ENCODE measurements at places on chromosomes 3 and 15.

DNA sequence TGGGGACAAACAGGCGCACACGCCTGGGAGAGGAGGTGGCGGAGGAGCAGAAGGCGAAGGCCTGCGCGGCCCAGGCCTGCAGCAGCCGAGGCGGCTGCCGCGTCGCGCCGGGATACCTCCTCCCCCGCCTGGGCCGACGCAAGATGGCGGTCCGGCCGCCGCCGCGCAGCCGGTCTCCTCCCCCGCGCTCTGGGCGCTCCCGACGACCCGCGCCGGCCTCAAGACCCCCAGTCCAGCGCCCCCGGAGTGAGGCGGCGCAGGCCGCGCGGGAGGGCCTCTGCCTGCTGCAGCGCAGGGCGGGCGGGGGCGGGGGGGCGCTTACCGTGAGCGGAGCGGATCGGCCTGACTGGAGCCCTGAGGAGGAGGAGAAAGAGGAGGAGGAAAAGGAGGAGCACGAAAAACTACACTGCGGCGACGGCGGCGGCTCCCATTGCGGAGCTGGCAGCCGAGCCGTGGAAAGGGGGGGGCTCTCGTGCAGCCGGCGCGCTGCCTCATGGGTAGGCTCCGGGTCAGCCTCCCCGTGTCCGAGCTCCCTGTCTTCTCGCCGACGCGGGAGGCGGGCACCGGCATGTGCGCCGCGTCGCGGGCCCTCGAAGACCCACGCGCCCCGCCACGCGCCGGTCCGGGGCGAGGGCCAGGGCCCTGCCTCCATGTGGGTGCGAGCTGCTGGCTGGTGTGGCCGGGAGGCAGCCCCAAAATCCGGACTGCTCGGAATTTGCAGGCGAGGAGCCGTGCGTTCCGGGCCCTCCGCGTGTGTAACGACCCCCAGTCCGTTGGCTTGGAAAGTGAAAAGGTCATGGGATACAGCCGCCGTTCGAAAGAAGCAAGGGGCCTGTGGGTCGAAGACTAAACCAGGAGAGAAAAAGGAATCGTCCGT is at the start of gene ZNF280D:
ZNF280D (minus strand) TSS at position 374 of the 877 bp plus-strand sequence. CDS start 26,400 bp downstream, outside the sequence.
- DNase-seq = peak; percentile 81

DNA sequence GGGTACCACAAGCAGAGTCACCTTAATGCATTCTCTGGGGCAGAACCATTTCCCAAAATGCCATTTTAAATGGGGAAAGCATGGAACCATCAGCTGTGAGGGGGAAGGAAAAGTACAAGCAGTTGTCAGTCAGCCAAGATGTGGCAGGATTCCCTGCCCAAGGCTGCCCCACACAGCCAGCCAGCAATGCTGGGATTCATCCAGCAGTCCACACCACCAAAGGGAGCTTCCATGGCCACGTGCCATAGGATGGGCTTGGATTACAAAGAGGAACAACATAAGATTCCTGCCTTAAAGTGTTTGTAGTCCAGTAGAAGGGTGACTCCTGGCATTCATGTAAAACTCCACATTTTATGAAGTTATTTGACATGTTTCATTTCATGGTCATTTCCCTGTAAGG is 233.3 kb downstream of the SHOX2 start:
- no peak for DNase-seq

DNA sequence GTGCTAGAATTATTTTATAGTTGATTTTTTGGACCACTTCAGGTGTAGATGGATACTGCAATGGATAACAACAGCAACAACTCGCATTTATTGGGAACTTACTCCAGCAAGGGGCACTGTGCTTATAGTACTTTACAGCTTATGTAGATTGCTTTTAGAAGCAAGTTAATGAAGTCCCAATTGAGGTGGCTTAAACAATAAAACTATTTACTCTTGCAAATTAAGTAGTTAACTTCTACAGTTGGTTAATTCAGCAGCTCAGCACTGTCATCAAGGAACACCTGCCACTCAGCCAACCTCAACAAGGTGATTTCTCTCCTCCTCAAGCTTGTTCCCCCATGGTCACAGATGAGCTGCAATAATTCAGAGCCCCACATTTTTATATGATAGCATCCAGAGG is 124.1 kb downstream of the RASA2 start:
- DNase-seq = no peak

GRCh38 chr3:64853456-64853855 is 165.7 kb upstream of the ADAMTS9 start:
- no peak for DNase-seq

DNA sequence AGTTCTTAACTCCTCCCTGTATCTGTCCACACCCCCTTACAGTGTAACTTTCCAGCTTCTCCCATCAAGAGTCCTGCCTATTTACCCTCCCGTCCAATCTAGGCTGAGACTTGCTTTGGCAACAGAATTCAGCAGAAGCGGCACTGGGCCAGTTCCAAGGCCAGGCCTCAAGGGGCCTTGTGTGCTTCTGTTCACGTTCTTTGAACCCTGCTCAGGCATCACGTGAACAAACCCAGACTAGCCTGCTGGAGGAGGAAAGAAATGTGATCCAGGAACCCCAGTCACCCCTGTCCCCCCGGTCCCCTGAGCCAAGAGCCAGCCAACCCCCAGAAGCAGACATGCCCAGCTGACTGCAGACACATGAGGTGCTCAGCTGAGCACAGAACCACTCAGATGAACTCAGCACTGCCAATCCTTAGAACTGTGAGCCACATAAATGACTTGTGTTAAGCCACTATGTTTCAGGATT is 76.1 kb upstream of the DCLK3 start:
- no peak for DNase-seq

DNA sequence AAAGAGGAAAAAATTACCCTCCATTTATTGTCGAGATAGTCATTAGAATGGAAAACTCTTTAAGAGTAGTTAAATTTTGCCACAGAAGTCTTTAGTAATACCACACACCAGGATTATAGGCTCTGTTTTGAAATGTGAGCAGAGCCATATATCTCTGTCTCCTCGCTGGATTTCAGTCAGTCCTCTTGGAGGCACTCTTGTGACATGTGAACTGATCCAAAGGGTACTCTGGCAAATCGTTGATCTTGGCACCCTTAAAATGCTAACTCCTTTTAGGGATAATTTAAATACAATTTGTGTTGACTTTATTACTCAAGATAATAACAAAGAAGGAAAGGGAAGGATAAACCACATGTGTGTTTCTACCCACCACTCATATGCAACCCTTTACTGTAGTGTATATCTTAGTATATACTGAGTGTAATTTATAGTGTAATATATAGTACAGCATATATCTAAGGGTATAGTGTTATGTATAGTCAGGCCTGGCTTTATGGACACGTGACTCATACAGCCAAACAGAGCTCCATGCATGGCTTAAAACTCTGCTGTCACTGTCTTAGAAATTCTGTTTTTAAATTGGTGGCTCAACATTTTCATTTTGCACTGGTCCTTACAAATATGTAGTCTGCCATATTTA is 12.3 kb upstream of the KPNA4 start:
- no peak for DNase-seq

- no peak for DNase-seq
These were observed 413.5 kb downstream of the MECOM start for GRCh38 chr3:169250000-169250399.

GRCh38 chr3:193016437-193016901 is 98.8 kb upstream of the MB21D2 start:
- no peak for DNase-seq

DNA sequence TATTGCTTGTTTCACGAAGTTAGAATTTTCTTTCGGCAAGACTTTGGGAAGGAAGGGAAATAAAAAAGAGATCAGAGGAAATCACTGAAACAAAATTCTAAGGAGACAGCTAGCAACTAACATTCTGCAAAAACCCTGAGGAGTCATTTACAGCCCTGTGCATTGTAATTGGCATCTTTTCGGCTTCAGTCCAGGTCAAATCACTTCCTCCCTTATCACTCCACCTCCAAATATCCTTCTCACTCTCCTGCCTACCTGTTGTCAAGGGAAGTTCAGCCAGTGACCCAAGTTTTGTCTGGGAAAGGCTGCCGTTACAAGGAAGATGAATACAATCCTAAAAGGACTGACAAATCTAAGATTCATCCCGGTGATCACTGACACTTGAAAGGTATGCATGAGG is 39.6 kb downstream of the MDFIC2 start:
- no peak for DNase-seq

GRCh38 chr15:97866959-97867358 is 93.5 kb upstream of the ARRDC4 start:
- no peak for DNase-seq

DNA sequence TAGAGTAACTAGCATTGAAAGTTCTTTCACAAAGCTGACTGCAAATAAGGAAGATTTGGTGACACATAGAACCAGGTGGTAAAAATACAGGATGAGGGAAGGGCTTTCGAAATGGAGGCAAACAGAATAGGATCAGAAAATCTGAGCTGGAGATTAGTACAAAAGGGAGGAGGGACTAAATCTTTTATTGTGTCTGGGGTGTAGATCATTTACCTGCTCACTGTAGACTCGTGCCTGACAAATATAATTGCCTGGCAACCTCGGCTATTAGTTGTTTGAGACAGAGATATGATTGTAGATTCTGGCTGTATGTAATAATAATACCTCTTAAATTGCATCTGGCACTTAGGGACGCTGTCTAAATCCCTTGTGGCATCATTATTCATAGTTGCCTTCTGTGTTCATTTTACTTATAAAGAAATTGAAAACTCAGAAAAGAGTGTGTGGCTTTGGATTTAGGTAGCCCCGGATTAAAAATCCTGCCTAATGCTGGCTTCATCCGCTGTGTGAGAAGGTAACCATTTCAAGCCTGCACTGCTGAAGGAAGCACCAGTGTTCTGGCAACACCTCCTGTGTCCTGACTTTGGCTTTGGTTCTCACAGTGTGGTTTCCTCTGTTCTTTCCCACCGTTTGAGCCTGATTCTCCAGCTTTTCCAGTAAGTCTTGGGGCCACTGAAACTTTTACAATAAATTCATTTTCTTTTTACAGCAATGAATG is 25.0 kb upstream of the GPR160 start:
- DNase-seq = no peak

DNA sequence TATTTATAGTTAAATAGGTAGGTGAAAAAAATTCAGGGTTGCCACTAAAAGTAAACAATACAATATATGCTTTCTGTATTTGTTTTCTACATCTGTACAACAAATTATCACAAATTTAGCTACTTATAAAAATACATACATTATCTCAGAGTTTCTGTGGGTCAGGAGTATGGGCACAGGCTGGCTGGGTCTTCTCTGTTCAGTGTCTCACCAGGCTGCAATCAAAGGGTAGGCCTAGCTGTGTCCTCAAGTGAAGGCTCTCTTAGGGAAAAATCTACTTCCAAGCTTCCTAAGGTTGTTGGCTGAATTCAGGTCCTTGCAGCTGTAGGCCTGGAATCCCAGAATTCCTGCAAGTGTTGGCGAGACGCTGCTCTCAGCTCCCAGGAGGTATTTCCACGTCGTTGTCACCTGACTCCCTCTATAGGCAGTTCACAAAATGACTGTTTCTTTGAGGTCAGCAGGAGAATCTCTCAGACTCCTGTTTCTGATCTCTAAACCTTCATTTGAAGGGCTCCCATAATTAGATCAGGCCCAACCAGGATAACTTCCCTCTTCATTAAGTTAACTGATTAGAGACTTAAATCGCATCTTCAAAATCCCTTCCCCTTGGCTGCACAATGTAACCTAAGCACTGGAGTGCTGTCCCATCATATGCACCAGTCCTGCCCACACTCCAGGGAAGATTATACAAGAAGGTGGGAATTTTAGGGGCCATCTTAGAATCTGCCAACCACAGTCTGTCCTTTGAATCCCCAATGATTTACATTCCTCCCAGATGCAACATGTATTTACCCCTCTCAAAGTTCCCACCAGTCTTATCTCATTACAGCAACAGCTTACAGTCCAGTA is 296.6 kb downstream of the SUCLG2 start:
- no peak for DNase-seq

- peak; percentile 46 for DNase-seq
These were observed 1.9 kb downstream of the TNIK start for GRCh38 chr3:171458071-171458863.

DNA sequence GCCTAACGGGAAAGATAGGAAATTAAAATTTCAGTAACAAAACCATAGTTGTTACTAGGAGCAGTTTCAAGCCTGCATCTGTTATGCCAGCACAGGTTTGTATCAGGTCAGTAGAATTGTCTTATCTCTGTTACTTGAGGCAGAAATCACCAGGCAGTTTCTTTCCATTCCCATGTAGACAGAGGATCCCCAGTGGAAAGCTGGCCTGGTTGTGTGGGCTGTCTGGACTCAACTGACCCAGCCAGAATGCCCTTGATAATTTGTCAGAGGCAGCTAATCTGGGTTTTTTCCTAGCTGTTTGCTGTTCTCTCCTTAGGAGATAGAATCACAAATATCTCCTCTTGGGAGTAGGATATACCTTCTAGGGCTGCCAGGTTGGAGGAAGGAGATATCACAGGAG is 1044.7 kb downstream of the IGSF11 start:
- no peak for DNase-seq

DNA sequence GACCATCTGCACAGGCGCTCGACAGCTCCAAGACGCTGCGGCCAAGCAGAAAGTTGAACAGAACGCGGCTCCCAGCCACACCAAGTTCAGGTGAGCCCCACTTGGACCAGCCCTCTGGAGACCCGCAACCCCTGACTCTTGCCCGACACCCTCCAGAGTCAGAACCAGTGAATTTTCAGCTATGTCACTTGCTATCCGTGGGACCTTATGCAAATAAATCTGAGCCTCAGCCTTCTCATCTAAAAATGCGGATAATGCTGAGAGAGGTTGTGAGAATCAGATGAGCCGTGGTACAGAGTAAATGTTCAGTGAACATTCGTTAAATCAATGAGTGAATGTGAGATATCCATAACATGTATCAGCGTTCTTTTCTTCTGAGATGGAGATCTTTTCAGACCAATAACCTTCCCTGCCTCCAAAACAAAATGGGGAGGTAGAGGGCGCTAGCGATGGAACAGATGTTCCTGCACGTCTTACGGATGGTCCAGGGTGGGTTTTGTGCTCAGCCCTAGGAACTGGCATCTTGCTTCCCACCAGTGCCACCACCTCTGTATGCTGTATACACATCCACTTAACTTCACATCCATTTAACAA is 524 bp downstream of the MRPS11 start:
- peak; percentile 28 for DNase-seq

- no peak for DNase-seq
These were observed 356.0 kb downstream of the TBC1D5 start for GRCh38 chr3:17386432-17386831.

DNA sequence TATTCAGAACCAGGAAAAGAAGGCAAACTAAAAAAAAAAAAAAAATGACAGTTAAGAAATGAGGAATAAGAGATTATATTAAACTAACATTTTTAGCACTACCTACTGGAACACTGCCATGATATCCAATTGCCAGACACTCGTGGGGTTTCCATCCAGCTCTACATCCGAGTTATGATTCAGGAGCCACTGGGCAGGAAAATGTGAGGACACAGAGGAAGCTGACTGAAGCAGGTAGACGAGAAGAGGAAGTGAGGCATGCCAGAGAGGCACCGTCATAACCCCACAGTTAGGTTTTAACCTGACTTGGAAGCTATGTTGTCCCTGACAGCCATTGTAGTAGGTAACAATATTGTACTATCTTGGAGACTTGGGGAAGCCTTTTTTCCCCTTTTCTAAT is 495.0 kb downstream of the NLGN1 start:
- no peak for DNase-seq

GRCh38 chr3:49740427-49740826 is 16.7 kb upstream of the GMPPB start:
- no peak for DNase-seq

- DNase-seq = no peak
These were observed 31.2 kb downstream of the MLF1 start for GRCh38 chr3:158602227-158602626.
